Stimulated activated naive CD8-positive, alpha-beta T cell treated with anti-CD3 and anti-CD28 coated beads, Interleukin-15, Interleukin-2, amounts not matched to agents 100 U/mL and 50 U/mL, for 24 hours (primary cell): ENCODE measurements at places on chromosomes 2 and 18.

- peak; percentile 22 for DNase-seq
These were observed 787 bp downstream of the SOCS6 start for GRCh38 chr18:70289351-70290312.

DNA sequence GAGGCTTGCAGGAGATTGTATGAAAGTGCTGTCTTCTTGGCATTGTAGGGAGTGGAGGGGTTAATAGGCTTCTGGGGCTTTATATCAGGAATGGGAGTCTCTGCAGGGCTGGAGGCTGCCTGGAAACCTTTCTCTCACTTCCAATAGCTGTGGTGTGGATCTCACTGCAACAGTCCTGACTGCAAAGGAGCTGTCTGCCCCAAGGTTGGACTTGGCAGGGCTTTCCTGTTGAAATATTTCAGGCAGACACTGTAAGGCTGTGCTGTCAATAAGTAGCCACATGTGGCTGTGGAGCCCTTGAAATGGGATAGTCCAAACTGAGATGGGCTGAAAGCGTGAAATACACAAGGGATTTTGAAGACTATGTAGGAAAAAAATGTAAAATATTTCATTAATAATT, 399.1 kb upstream of the SPRED2 start:
- no peak for DNase-seq

DNA sequence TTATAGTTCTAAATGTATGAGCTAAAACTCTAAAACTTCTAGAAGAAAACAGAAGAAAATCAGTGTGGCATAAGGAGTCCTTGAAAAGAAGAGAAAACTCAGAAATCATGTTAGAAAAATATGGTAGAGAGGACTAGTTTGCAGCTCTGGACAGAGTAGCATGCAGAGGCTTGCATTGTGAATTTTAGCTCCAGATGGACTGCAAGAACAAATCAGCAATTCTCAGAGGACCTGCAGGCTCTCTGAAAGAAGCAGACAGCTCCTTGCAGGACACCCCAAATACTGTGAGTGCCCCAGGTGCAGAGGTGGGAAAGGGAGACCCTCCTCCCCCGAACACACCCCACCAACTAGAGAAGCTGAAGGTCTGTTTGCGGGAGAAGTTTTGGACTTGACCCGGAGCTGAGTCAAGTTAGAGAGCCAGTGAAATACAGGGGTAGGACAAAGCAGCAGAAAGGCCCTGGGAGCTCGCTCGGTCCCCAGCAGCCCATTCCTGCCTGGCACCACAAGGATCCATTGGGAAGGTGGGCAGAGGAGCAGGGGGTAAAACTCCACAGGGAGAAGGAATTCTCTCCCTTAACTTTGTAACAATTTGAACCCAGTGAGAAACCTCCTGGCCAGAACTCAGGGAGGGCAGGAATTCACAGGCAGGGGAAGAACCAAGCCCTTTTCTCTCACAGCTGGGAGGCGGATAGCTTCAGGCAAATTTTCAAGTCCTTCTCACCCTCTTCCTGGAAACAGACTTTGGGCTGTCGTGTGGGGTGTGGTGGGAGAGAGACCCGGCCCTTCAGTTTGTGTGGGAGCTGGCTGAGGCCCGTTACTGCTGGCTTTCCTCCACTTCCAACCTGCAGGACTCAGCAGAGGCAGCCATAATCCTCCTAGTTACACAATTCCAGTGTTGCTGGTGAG, 216.2 kb upstream of the SLC35G4 start:
- no peak for DNase-seq

- DNase-seq, result no peak
These were observed 100.0 kb downstream of the BAZ2B start for GRCh38 chr2:159516241-159516758.

GRCh38 chr2:113376913-113377445, 60.5 kb upstream of the ZNG1B start:
- DNase-seq, result no peak

DNA sequence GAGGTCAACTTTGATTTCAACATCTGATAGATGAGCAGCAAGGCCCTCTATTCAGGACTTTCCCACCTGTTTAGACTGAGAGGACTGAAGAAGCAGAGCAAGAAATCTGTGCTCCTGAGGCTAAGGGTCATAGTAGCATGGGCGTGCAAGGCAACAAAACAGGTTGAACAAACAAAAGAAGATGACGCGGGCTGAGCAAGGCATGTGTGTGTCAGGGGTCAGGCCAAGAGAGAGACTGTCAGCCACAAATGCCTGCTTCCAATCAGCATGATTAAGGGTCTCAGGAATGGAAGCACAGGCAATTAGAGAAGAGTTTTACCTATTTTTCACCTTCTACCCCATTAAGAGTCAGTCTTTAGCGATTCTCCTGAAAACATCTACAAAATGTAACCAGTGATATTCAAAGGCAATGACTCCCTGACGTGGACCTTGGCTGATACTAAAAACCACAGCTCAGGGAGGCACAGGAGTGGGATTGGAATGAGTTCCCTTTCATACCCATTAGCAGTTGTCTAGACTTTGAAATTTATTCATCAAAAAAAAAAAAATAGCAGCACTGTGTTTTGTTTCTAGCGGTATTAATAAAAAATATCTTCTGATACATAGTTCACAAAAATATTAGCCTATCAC, 81.9 kb downstream of the DYNAP start:
- no peak for DNase-seq

DNA sequence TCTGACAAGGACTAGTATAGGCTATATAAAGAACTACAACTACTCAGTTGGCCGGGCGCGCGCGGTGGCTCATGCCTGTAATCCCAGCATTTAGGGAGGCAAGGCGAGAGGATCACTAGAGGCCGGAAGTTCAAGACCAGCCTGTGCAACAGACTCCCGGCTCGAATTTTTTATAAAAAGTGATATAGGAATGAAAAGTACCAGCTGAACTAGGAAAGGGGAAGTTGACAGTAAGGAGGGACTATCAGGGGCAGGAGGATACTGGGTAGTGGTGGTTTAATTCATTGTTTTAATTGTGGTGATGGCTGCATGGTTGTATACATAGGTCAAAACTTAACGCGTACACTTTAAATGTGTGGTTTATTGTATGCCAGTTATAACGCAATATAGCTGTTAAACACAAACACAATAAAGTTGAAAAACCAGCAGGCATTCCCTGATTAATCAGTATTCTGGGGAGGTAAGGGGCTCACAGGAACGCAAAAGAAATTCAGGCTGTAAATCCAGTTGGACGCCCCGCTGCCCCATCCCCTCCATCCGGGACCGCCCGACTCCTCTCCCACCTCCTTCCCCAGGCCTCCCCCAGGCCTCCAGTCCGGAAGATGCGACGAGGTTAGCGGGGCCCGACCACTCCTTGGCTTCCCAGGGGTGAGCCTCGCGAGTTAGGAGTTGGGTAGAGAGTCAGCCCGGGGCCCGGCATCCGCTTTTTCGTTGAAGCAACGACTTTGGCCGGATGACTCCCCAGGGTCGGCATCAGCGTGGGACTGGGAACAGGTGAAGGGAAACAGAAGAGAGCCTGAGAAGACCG, 746 bp upstream of the POLR1B start:
- DNase-seq, result peak; percentile 76

GRCh38 chr2:68246396-68246795, 5.9 kb downstream of the PPP3R1 start:
- no peak for DNase-seq

DNA sequence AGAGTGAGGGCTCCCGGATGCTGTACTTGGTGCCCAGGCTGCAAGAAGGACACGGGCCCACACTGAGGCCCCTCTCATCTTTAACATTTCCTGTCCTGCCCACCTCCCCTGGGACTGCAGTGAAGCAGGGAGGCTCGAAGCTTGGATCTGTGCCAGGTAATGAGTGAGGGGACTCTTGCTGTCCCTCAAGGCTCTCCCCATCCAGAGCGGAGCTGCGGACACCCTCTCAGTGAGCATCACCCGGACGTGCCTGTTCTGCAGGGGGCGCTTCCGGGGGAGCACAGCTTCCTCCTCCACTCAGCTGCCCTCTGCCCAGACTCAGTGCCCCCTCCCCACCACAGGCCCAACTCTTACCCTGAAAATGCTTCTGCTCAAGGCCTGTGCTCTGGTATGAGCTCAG, 150.0 kb upstream of the MYCN start:
- no peak for DNase-seq

GRCh38 chr2:176002688-176003210, 682 bp upstream of the LNPK start:
- DNase-seq, result no peak

DNA sequence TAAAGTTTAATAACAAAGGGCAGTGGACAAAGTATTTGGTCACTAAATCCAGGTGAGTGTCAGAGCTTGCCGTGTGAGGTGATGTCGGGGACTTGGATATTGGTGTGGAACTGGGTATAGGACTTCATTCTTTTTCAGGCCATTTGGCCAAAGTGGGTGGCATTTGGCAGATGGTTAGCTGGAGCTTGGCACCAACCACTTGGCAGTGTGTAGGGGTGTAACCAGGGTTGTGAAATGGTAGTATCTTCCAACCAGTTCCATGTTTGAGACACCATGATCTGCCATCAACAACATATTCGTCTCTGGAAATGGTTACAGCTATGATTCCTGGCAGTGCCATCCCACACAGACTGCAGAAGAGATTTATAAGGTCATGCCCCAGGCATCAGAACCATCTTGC, 113.9 kb downstream of the CCDC85A start:
- DNase-seq, result no peak

GRCh38 chr2:208279236-208279635, 13.2 kb downstream of the PIKFYVE start:
- no peak for DNase-seq

DNA sequence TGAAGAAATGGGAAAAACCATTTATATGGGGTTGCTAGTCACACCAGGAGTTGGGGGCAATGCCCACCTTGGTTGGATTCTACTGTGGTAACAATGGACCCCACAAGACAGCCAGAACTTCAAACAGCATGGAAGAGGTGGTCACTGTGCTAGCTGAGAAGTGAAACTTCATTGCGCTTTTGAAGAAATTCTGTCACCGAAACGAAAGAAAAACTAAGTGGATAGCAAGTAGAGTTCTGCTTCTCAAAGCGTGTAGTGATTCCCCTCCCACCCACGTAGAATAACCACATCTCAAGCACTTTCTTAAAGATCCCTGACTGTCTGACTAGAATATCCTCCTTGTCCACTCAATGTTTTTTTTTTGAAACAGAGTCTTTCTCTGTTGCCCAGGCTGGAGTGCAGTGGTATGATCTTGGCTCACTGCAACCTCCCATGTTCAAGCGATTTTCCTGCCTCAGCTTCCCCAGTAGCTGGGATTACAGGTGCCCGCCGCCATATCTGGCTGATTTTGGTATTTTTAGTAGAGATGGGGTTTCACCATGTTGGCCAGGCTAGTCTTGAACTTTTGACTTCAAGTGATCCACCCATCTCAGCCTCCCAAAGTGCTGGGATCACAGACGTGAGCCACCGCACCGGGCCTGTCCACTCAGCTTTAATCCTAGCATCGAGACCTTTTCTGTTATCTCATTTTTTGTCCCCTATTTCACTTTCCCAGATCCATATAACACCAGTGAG, 30.1 kb upstream of the CCL20 start:
- no peak for DNase-seq

GRCh38 chr2:20427931-20428526, 18.8 kb upstream of the RHOB start:
- no peak for DNase-seq

GRCh38 chr2:230408244-230408842, 7.7 kb upstream of the SP100 start:
- no peak for DNase-seq
